CD4-positive, alpha-beta T cell (primary cell): ENCODE measurements at places on chromosomes 1 and 21. TPM values are rescaled to one million over a fixed set of nuclear protein-coding genes. Genes with fewer than 3 reads are reported as not detected.

- no peak for DNase-seq
These were observed 65.0 kb downstream of the LBR start for GRCh38 chr1:225362805-225363204.

DNA sequence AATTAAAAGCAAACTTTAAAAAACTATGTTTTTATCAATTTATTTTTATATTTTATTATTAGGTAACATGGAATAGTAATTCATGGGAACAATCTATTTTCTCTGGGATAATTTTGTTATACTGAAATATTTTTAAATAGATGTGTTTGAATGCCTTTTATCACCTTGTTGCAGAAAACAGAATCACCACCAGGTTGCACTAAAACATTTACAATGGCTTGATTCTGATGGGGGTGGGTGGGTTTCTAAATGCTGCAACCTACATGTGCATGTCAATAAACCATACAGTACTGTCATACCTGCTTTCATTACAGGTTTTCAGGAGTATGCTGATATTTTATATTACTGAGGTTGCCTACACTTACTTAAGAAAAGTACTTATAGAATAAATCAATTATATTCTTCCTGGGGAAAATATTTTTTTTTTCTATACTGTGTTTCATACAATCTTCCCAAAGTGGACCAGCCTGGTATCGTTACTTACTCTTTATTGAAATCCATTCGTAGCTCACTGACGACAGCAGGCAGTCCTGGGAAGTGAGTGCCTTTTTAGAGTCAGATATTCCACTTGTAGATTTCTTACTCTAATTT is 132.8 kb downstream of the PTPRC start:
- no peak for DNase-seq

The KTI12 gene
- total RNA-seq = 23.4 TPM

DNA sequence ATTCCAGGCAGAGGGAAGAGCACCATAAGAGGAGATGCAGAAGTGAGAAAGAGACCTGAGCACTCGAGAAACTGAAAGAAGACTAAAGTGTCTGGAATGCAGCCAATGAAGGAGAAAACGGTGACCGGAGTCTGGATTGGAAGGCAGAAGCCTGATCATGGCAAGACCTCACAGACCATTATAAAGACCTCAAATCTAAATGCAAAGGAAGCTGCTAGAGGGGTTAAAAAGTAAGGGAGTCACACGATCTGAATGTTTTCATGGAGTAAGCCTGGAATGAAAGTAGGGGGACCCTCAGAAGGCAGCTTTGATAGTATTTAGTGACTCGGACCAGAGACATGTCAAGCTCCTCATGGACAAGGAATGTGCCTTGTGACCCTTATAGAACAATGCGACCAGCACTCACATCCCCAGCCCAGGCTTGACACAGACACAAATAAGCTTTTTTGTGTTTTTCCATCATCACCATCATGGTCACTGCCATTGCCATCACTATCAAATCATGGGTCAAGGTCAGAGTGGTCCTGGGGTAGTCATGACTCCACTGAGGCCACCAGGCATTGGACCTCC is 183.6 kb downstream of the SEC16B start:
- DNase-seq = no peak

- DNase-seq = no peak
These were observed 1.5 kb upstream of the LIX1L start for GRCh38 chr1:145959333-145959732.

- peak; percentile 68 for DNase-seq
These were observed 121.9 kb downstream of the MAB21L3 start for GRCh38 chr1:116232989-116233514.

DNA sequence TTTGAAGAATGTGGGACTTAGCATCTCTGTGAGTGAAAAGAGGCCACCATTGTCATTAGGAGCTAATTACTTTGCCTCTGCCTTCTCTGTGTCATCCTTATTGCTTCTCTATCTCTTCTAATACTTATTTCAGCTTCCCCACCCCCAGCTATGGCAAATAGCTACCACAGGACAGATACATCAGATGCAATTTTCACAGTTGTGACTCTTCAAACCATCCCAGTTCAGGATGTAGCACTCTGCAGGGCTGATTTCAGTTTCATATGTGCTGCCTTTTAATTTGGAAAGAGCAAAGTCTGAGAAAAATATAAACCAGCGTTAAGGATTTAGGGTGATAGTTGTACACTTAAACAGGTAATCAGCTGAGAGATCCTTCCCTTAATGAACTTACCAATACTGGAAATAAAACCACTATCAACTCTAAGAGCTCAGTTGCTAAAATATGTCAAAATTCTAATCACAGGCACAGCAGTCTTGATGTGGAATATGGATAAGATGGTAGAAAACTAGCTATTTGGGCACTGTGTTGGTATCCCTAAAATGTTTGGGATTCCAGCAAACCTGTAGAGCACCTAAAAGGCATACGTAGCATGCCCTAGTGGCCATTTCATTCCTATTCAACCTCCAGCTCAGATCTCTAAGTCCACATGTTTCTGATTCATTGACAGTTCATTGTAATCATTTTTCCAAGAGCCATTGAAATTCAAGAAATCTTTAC is 148.4 kb downstream of the SYT2 start:
- no peak for DNase-seq

GRCh38 chr1:6889875-6890480 is 104.7 kb downstream of the CAMTA1 start:
- peak; percentile 17 for DNase-seq

The GJA4 gene
- not detected for total RNA-seq

DNA sequence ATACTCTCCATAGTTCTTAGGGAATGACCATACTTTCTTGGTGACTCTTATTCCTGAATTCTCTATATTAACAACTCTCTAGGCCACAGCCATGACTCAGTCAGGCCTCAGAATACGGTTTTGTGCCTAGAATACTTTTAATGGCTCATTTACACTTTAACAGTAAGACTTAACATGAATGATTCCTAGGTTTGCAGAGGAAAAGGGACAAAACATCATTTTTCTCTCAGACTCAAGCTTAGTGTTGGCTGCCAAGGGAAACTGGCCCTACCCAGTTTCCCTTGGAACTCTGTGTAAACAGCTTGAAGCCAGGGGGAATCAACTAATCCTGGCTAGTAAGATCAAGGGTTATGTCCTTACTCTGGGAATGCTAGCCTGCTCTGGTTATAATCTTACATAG is 164.9 kb upstream of the PKN2 start:
- no peak for DNase-seq

DNA sequence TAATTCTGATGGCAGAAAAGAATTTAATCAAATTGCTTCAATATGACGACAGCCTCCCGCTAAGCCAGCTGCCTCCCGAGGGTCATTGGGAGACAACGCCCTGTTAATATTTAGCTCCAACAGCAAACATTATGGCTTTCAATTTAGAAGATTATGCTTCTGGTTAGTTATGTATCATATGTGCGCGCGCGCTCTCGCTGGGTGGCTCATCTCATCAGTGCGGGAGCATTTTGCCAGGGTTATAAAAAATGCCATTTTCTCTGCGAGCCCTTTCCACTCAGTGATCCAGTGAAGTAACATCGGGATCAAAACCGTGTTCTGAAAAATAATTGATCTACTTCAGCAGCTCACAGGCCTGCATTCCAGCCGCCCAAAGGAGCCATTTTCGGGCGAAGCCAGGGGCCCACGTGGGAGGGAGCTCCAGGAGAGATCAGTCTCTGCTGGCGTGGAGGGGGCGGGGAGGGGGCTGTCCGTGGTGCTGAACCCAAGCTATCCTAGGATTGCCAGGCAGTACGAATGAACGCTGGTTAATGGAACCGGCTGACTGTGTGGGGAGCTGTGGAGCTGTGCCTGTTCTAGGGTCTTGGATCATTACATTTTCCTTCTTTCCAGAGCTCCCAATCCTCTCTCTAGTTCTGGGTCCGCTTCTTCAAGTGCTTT is 219.1 kb upstream of the ZC3H12A start:
- DNase-seq = no peak

- no peak for DNase-seq
These were observed 144.2 kb downstream of the SYT2 start for GRCh38 chr1:202565890-202566602.

DNA sequence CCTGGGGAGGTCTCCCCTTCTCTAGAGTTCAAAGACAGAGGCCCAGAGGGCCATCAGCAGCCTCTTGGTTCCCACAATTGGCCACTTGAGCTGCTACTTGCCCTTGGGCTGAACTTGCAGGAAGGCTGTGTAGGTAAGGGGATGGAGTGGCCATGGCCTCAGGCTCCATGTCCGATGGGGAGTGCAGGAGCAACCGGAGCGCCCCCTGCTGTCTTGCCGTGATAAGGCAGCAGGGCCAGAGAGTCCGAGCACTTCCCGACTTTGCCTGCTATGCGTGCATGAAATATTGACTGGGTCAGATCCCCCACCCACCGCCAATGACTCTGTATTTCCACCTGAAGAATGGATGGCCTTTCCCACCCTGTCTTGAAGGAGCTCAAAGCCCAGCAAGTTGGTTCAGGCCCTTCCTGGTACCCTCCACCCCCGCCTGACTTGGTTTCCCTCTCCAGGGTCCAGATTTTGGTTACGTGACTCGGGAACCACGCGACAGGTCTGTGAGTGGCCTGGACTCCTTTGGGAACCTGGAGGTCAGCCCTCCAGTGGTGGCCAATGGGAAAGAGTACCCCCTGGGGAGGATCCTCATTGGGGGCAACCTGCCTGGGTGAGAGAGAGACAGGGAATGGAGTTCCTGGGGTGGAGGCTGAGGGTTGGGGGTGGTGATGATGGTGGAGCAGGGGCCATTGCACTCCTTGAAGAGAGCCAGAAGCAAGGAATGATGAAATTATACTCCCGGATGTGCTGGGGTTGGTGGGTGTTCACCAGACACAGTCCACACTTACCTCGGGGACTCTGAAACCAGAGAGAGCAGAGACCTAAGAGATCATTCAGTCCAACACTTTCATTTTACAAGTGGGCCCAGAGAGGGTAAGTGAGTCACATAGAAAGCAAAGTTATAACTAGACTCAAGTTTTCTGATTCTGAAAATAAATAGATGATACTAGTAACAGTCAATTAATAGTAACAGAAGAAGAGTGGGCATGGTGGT is 25.6 kb downstream of the PADI3 start:
- no peak for DNase-seq

The GNG4 gene
- not detected for total RNA-seq

- DNase-seq = no peak
These were observed 140.5 kb downstream of the SLC44A5 start for GRCh38 chr1:75470448-75470847.

DNA sequence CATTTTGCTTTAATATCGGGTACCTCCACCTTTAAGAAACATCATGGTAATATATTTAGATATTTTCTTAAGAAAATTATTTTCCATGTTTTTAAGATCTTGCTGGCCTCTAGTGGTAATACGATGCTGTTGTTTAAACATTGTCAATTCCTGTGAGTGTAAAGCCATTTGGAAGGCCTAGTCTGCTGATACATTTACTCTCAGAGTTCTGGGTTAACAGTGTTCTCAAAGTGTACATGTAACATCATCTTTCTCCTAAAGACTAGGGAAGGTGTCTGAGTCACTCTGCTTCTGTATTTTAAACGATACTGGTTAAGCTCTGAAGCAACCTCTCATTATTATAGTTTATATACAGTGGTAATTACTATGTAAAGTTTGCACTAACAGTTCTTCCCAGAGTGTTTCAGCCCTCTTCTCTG is 189.1 kb downstream of the RASAL2 start:
- DNase-seq = no peak

The CD53 gene
- total RNA-seq = 176 TPM

DNA sequence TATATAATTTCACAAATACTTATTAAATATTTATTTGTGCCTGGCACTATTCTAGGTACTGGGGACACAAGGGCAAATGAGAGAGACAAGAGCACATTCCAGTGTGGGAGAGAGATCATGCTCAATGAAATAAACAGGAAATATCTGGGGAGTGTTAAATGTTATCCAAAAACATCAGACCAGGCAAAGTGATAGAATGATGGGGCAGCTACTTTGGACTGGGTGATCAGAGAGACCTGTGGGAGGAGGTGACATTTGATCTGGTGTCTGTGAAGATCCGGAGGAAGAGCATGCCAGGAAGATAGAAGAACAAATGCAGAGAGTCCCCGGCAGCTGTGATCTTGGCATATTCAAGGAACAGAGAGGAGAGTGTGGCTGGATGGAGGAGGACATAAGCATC is 27.5 kb upstream of the GNG12 start:
- DNase-seq = no peak

DNA sequence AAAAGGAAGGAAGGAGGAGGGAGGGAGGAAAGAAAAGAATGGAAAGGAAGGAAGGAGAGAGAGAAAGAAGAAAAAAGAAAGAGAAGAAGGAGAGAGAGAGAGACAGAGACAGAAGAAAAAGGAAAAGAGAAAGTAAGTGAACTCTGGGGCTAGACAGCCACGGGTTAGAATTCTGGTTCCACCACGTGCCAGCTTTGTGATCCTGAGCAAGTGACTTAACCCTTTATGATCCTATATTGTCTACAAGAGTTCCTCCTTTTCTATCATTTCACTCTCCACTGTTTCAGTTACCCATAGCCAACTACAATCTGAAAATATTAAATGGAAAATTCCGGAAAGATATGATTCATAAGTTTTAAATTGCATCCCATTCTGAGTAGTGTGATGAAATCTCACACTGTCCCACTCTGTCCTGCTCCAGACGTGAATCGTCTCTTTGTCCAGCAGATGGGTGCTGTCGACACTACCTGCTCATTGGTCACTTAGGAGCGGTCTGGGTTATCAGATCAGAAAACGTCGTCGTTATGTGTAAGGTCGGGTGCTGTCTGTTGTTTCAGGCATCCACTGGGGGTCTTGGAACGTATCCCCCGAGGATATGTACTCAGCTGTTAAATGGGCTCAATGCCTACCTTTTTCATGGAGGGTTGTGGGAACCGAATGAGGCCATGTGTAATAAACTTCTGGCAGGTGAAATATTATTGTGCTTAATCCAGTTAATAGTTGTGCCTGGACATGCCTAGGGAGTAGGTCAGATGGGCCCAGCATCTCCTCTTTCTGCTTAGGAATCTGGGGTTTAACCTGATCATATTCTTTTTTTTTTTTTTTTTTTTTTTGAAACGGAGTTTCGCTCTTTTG is 19.1 kb downstream of the TMEM51 start:
- no peak for DNase-seq

- no peak for DNase-seq
These were observed 35.3 kb upstream of the PAXBP1 start for GRCh38 chr21:32806810-32807386.

DNA sequence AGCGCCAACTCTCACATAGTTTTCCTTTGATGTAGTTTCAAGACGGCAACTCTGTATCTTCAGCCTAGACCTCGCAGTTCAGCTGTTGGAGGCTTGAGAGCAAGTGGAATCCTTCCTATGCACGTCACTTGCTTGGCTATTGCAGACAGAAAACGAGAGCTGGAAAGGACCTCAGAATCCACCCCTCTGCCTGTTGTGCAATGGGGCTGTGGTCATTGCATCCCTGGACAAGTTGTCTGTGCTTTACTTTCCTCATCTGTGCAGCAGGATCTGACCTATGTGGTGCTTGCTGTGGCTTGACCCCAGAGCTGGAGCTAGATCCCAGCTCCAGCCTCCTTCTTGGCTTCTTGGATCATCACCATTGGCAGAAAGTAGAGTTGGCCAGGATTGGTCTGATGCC is 50.0 kb upstream of the IGSF21 start:
- DNase-seq = no peak

GRCh38 chr1:193726722-193727121 is 540.3 kb upstream of the B3GALT2 start:
- DNase-seq = no peak

The INSRR gene
- total RNA-seq = not detected
